IMR-90 (cell line): ENCODE measurements at places on chromosomes 12 and 14. TPM values are rescaled to one million over a fixed set of nuclear protein-coding genes. Genes with fewer than 3 reads are reported as not detected.

Gene KRT3
- total RNA-seq: not detected in 2 replicates

Gene KRT80
- total RNA-seq: 0.54 and 0.56 TPM in 2 replicates

Gene TMEM121
- 2.7 and 3.9 TPM in 2 replicates for total RNA-seq

Gene ANKRD33
- total RNA-seq: under 0.01 TPM in 1 of 2 replicates, not detected in the other

Gene HOXC6
- total RNA-seq: not detected in 2 replicates

Gene DPPA3
- total RNA-seq: not detected in 2 replicates
